Mammary epithelial cell (primary cell): ENCODE measurements at places on chromosomes 12 and 14. TPM values are rescaled to one million over a fixed set of nuclear protein-coding genes. Genes with fewer than 3 reads are reported as not detected.
A peak's percentile ranks its signal among the peaks of the same experiment; 100 is the strongest.

- DNase-seq = no peak
Observed at GRCh38 chr14:35146711-35147149, 24.4 kb downstream of the PRORP start.

DNA sequence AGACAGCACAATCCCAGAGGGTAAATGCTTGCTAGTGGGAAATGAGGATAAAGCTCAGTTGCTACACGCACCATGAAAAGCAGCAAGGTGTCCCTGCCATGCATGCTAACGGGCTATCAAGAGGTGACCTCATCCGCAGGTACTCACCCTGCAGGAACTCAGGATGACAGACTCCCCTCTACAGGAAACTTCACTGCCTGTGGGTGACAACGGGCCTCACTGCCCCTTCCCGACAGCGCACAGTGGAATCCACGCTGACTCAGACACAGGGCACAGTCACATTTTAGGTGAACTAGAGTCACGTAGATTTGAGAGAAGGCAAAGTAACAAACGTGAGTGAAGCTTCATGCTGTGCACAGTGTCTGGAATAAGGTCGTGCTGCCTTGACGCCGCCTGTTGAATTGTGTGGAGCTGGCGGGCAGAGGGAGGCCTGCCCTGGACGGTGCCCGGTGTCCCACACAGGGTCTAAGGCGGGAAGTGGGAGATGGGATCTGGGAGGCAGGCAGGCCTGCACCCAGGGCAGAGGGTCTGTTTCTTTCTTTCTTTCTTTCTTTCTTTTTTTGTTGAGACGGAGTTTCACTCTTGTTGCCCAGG is 331.8 kb downstream of the TMEM132D start:
- DNase-seq = no peak

DNA sequence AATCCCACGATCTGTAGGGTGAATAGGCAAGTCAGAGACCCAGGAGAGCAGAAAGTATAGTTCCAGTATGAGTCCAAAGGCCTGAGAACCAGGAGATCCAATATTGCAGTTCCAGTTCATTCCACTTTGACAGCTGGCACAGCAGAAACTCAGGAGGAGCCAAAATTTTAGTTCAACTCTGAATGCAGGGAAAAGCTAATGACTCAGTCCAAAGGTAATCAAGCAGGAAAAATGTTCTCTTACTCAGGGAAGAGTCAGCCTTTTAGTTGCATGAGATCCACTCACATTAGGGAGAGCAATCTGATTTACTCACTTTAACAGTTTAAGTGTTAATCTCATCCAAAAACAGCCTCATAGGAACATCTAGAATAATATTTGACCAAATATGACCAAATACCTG is 130.2 kb upstream of the LRFN5 start:
- peak; percentile 58 for DNase-seq

GRCh38 chr12:45464699-45465098 is 248.8 kb downstream of the ANO6 start:
- no peak for DNase-seq

- no peak for DNase-seq
Observed at GRCh38 chr12:15910468-15910863, 666 bp upstream of the DERA start.

- DNase-seq = no peak
Observed at GRCh38 chr12:31594681-31595080, 3.7 kb upstream of the DENND5B start.

- no peak for DNase-seq
Observed at GRCh38 chr12:9707356-9707755, 25.5 kb downstream of the CLECL1 start.

GRCh38 chr12:132084621-132085290 is 59.4 kb downstream of the DDX51 start:
- DNase-seq = peak; percentile 42

Gene C12orf54
- 2.8 and 3.5 TPM in 2 replicates for total RNA-seq

Gene TAS2R19
- total RNA-seq = 6.8 TPM

Gene SERPINA1
- 131 and 155 TPM in 2 replicates for total RNA-seq

Gene PRB2
- total RNA-seq = not detected in 2 replicates
